Left colon (tissue), 2 donors: ENCODE measurements at places on chromosomes 1 and 21. TPM values are rescaled to one million over a fixed set of nuclear protein-coding genes. Genes with fewer than 3 reads are reported as not detected.

The CYP4Z1 gene
- 0.14 TPM for total RNA-seq

The TAL1 gene
- 1.3 TPM for total RNA-seq

GRCh38 chr1:47658161-47658920, 220.5 kb downstream of the FOXD2 start:
- no peak for DNase-seq

GRCh38 chr21:46369520-46370235, 45.7 kb downstream of the PCNT start:
- DNase-seq, result no peak
